ENCODE measurements at places on chromosomes 16 and 17.

- DNase-seq, result no peak
These were observed 87.3 kb upstream of the RPL38 start for GRCh38 chr17:74116087-74116717.

- DNase-seq, result no peak
These were observed 40.7 kb upstream of the ZKSCAN2 start for GRCh38 chr16:25298165-25298872.

DNA sequence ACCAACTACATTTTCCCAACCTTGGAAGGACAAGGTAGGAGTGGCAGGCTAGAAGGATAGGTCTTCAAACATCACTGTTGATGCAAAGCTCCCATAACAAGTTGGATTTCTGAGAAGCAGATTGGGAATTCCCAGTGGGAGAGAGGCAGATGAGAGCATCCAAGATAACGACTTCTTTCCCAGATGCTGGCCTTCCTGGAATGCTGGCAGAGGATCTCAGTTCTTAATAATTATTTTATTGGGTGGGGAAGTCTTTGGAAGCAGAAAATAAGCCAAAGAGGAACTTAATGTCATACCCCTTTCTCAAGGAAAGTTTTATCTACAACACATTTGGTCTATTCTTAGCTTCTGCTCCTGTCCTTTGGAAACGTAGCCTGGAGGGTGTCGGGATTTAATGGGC, 64.5 kb downstream of the MPRIP start:
- no peak for DNase-seq

GRCh38 chr16:72847187-72848027, 200.5 kb downstream of the ZFHX3 start:
- DNase-seq, result no peak
